Prostate gland (tissue), 2 donors: ENCODE measurements at places on chromosomes 6 and 20.
A peak's percentile ranks its signal among the peaks of the same experiment; 100 is the strongest.

GRCh38 chr20:52268184-52268749 lies 76.7 kb upstream of the ZFP64 start:
- no peak overlapping the region for H3K4me3 ChIP-seq
- no peak for DNase-seq
- H3K27ac ChIP-seq, result no peak overlapping the region
- no peaks in the 10 kb centered on the region for H3K4me1 ChIP-seq
- H3K27me3 ChIP-seq, result no peaks in the 10 kb centered on the region

DNA sequence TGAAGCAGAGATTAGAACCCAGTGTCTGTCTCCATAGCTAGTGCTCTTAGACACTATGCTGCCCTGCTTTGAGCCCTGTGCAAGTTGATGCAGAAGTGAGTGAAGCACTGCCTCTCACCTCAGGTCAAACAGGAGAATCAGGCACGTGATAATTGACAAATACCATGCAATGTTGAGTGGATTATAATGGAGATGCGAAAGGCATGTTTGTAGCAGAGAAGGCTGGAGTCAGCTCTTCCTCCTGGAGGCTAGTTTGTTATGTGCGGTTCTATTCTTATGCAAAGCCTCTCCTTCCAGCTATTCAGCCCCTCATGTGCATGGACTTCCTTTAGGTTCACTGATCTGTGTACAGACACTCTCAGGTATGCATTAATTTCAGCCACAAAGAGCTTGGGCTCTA lies 108.5 kb downstream of the MANEA start:
- H3K27me3 ChIP-seq, result no peaks in the 10 kb centered on the region
- H3K4me1 ChIP-seq, result no peaks in the 10 kb centered on the region
- no peak overlapping the region for H3K4me3 ChIP-seq
- no peak for DNase-seq
- H3K36me3 ChIP-seq, result no peaks in the 10 kb centered on the region
- H3K27ac ChIP-seq, result no peak overlapping the region

DNA sequence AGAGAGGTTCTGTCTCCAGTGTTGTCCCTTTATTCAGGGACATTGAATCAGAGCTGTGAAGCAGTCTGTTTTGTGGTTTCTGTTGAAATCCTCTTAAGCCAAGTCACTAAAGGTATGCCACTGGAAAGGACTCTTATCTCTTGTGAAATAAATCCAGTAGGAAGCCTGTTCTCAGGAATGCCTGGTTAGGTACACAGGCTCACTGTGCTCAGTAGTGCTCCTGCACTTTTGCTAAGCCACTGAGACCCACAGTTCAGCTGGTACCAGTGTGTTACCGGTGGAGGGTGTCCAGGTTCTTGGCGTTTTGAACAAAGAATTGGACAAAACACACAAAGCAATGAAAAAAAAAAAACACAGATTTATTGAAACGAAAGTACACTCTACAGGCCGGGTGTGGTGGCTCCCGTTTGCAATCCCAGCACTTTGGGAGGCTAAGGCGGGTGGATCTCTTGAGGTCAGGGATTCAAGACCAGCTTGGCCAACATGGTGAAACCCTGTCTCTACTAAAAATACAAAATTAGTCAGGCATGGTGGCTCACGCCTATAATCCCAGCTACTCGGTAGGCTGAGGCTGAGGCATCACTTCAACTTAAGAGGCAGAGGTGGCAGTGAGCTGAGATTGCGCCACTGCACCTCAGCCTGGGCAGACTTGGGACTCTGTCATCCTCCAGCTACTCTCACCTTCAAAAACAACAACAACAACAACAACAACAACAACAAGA lies 186.1 kb downstream of the JARID2 start:
- H3K27ac ChIP-seq, result no peak overlapping the region
- no peaks in the 10 kb centered on the region for H3K27me3 ChIP-seq
- H3K36me3 ChIP-seq, result no peaks in the 10 kb centered on the region
- DNase-seq, result no peak
- H3K4me1 ChIP-seq, result peaks cover 12% of the 10 kb centered on the region

- H3K27me3 ChIP-seq, result no peaks in the 10 kb centered on the region
- H3K4me3 ChIP-seq, result no peak overlapping the region
- no peak overlapping the region for H3K27ac ChIP-seq
- H3K4me1 ChIP-seq, result no peaks in the 10 kb centered on the region
- no peak for DNase-seq
- no peaks in the 10 kb centered on the region for H3K36me3 ChIP-seq
These were observed 255.9 kb upstream of the DEFB112 start for GRCh38 chr6:50305660-50306059.

- no peaks in the 10 kb centered on the region for H3K27me3 ChIP-seq
- no peak for DNase-seq
- no peaks in the 10 kb centered on the region for H3K36me3 ChIP-seq
- no peak overlapping the region for H3K4me3 ChIP-seq
- H3K27ac ChIP-seq, result no peak overlapping the region
These were observed 1.6 kb upstream of the CLPS start for GRCh38 chr6:35798706-35799105.

GRCh38 chr6:118618676-118619377 lies 32.6 kb downstream of the CEP85L start:
- no peak overlapping the region for H3K27ac ChIP-seq
- no peaks in the 10 kb centered on the region for H3K4me1 ChIP-seq
- H3K27me3 ChIP-seq, result no peaks in the 10 kb centered on the region
- H3K36me3 ChIP-seq, result no peaks in the 10 kb centered on the region
- DNase-seq, result peak; percentile 23
- H3K4me3 ChIP-seq, result no peak overlapping the region

DNA sequence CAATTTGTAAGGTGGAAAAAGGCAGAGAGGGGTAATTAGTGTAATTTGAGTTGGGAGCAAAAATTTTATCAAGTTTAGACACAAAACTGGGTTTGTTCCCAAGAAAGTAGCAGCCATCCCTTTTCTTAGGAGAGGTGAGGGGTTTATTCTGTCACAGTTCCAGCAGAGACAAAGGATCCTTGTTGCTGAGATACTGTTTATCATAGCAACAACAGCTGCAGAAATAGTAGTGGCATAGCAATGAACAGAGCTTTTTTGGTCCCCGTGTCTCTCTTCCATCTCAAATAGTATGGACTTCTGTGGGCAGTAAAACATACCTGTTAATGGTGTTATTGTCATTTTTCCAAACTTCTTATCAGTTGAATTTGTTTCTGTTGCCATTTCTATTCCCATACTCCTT lies 23.9 kb downstream of the ZKSCAN8 start:
- DNase-seq, result no peak
- H3K27me3 ChIP-seq, result no peaks in the 10 kb centered on the region
- no peak overlapping the region for H3K4me3 ChIP-seq
- no peaks in the 10 kb centered on the region for H3K4me1 ChIP-seq
- H3K36me3 ChIP-seq, result no peaks in the 10 kb centered on the region
- no peak overlapping the region for H3K27ac ChIP-seq

GRCh38 chr6:7881765-7882500 lies 28.7 kb downstream of the TXNDC5 start:
- H3K27me3 ChIP-seq, result no peaks in the 10 kb centered on the region
- H3K36me3 ChIP-seq, result peaks cover 20% of the 10 kb centered on the region
- H3K4me1 ChIP-seq, result no peaks in the 10 kb centered on the region
- H3K4me3 ChIP-seq, result no peak overlapping the region
- DNase-seq, result no peak

DNA sequence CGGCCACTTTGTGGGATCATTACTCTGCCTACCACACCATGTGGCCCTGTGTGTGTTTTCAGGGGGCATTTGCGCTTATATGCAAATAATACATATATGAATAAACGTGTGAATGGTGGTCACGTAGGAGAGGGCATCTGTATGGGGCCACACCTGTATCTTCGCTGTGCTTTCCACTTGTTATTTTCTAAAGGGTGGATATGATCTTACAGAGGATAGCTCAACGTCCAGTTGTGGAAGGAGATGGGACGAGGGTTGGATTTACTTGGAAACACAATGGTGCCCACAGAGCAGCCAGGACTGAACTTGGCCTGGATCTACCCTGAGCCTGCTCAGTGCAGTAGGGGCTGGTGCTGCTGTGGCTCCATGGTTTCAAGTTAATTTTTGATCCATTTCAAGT lies 93.3 kb downstream of the YTHDF1 start:
- H3K4me3 ChIP-seq, result no peak overlapping the region
- no peaks in the 10 kb centered on the region for H3K36me3 ChIP-seq
- H3K27me3 ChIP-seq, result peaks cover 4% of the 10 kb centered on the region

- H3K4me1 ChIP-seq, result no peaks in the 10 kb centered on the region
- no peak for DNase-seq
- H3K27me3 ChIP-seq, result no peaks in the 10 kb centered on the region
These were observed 61.1 kb downstream of the NFATC2 start for GRCh38 chr20:51481341-51481914.

DNA sequence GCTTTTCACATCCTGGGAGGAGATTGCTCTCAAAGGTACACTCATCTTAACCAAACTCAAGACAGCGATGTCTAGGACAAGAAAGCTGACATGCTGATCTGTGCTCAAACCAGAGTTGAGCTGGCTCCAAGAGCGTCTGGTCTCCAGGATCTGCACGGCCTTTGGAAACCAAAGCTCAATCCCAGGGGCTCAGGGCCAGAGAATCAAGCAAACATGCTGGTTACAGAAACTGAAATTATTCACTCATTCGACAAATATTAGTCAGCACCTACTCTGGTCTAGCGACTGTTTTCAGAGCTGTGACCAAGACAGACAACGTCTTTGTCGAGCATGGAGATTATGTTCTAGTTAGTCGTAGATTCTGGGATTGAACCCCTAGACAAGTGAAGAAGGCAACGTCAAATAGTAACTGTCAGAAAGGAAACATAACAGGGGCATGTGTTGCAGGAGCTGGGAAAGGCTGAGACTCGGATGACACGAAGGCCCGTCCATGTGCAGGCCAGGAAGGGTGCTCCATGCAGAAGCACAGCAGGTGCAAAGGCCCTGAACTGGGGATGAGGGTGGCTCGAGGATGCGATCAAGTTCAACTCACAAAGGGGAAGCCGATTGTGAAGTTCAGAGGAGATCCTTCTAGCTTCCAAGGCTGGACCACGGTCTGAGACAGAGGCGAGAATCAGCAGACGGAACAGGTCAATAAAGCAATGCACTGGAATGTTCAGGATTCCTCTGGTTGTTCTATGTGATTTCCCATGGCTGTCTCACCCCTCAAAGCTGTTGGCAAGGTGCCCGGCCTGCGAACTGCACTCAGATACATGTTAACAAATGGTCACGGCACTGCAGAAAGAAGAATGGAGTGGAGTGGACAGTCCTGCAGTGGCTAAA lies 12.5 kb upstream of the PCK1 start:
- H3K27me3 ChIP-seq, result no peaks in the 10 kb centered on the region
- H3K36me3 ChIP-seq, result no peaks in the 10 kb centered on the region
- no peak overlapping the region for H3K4me3 ChIP-seq
- DNase-seq, result no peak

GRCh38 chr6:32472781-32473375 lies 33.2 kb downstream of the HLA-DRA start:
- H3K27me3 ChIP-seq, result no peaks in the 10 kb centered on the region
- DNase-seq, result no peak
- H3K4me1 ChIP-seq, result no peaks in the 10 kb centered on the region
- H3K27ac ChIP-seq, result no peak overlapping the region
- H3K4me3 ChIP-seq, result no peak overlapping the region

DNA sequence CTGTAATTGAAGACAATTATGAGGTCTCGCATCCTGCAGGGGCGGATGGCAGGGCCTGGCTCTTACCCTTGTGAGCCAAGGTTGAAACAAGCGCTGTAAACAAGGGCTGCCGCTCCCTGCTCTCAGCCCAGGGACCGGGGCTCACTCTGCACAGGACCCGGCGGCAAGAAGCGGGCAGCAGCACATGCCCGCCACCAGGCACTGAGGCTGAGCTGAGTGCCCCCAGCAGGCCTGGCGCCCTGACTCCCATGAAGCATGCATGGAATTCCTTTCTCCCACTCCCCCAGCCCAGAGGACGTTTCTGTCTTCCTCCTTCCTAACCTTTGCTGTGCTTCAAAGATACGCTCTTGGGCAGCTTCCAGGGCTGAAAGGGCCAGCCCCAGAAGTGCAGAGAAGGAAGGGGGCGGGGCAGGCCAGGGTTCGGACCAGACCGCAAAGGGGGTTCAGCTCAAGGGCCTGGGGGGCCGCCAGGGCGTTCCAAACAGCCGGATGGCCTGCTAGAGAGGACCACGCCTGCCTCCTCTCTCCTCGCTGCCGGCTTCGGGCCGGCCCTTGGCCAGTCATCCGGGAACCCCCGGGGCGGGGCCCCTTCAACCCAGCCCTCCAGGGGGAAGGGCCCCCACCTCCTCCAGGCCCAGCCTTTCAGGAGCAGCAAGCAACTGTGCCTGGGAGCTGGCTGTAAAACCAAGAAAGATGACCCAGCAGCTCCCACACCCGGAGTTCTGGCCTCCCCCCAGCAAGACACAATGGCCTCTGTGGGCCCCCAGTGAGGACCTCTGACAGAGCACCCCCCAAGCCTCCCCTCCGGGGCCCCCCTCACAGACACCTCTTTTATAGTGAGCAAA lies 109.9 kb downstream of the NOL4L start:
- H3K4me1 ChIP-seq, result peaks cover 27% of the 10 kb centered on the region
- no peaks in the 10 kb centered on the region for H3K36me3 ChIP-seq
- H3K27ac ChIP-seq, result peak overlapping the region; percentile 82
- no peaks in the 10 kb centered on the region for H3K27me3 ChIP-seq
